A549 (cell line): ENCODE measurements at places on chromosomes 3 and 15.

DNA sequence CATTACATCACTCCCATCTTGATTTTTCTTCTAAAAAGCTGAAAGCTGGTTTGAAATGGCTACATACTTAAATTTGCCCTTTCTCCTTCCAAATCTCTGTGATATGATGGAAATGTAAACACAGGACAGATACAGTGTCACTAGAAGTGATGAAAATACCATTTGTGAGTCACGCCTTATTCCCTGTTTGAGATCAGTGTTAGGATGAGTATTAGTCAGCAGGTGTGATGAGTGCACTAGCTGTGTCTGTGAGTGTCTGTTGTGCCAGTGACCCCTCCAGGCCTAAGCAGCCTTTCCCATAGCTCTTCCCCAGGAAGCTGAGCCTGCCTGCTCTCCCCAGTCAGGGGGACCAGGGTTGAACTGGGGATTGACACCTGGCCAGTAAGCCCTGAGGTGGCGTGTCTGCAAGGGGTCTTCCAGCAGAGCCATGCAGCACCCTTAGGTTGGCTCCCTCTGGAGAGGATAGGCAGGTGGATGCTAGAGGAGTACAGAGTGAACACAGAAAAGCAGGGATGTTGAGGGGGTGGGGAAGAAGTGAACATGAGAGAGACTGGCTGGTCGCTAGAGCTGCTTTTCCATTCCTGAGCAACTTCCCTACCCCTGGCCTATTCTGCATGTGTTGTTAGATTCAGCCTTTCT, 92.0 kb downstream of the PDE8A start:
- DNase-seq = peak; percentile 75

GRCh38 chr3:90129730-90130129, 1022.3 kb downstream of the EPHA3 start:
- DNase-seq = no peak

GRCh38 chr3:117962750-117963149, 1071.9 kb downstream of the IGSF11 start:
- DNase-seq = no peak

DNA sequence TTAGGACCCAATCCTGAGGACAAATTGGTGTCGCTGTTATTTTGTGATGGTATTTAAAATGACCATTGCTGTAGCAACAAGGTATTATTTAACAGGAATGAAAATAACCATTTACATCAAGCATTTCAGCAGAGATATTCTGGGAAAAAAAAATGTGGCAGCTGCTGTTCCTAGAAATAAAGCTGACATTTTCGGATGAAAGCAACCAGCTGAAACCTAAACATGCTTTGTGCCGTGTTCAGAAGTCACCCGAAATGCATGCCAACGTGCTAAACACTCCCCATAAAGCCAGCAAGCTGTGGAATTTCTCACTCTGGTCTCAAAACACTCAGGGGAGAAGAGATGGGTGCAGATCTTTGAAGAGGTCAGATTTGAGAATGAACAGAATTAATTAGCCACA, 31.5 kb upstream of the TAFA4 start:
- DNase-seq = no peak

DNA sequence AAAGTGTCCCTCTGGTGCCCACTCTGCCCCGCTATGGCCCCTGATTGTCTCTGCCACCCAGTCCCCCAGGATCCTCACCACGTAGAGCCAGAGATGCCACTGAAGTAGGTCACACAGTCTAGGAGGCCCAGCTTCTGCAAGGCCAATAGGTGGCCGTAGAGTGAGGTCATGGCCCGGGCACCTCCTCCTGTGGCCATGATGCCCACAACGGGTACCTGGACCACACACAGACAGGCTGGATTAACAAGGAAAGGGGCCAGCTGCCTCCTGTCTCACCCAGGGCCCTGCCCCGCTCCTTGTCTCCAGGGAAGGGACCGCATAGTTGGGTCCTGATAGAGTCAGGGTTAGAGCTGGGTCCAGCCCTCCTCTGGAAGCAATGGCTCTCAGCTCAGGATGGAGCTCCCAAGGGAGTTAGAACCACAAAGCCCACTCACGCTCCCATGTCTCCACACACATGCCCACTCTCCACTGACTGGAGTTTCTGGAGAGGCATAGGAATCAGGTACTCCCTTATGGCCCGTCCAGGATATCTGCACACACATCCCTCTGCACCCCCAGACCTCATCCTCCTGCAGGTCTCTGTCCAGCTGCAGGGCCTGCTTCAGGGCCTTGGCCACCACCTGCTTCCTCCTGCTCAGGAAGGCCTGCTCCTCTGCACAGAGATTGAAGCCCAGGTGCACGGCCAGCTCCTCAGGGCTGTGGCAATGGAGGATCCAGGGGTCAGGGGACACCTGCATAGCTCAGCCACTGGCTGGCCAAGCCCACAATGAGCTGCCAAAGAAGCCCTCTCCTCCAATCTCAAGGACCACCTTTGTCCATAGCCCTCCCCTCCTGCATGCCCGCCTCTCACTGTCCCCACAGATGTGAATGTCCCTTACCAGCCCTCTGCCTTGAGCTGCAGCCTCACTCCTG, 13.2 kb downstream of the PLA2G4D start:
- DNase-seq = no peak

GRCh38 chr3:142724682-142725356, 985 bp downstream of the TRPC1 start:
- DNase-seq = peak; percentile 37

- DNase-seq = peak; percentile 75
Measured at GRCh38 chr3:10945683-10946287, 46.8 kb upstream of the SLC6A1 start.

- DNase-seq = no peak
Measured at GRCh38 chr3:40208251-40208650, 101.3 kb upstream of the EIF1B start.

GRCh38 chr3:195574497-195575304, 9.0 kb downstream of the APOD start:
- no peak for DNase-seq

DNA sequence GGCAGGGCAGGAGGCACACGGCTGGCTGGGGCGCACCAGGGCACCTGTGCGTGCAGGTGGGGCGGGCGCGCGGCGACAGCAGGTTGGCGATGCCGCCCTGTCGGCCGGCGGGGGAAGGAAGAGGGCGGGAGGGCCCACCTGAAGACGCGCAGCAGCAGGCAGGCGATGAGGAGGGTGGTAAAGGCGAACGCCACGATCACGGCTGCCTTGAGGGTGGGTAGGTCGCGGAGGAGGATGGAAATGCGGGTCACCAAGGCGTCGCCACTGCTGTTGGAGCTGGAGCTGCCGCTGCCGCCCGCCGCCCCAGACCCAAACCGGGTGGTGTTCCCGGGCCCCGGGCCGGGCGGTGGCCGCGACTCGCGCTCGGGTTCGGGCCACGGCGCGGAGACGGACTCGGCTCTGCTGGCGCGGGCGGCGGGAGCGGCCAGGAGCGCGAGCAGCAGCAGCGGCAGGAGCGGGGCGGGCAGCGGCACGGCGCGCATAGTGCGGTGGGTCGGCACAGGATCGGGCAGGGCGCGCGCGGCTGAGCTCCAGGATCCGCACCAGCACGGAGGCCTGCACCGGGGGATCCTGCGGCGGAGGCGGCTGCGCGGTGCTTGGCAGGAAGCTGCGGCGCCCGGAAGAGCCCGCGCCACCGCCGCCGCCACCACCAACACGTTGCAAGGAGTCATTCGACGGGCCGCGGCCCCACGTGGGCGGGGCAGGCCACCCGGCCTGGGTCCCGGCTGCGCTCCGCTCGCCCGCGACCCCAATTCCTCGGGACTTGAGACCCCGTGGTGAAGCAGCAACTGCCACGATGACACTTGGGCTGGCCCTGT, at the start of gene FAM174B:
TSS of gene FAM174B (minus strand) at position 598 of the 818 bp plus-strand sequence.
- peak; percentile 65 for DNase-seq

GRCh38 chr15:91929509-91929908, 76.0 kb downstream of the SLCO3A1 start:
- no peak for DNase-seq

GRCh38 chr15:79989682-79990081, 18.7 kb upstream of the BCL2A1 start:
- DNase-seq = no peak
